ENCODE measurements at places on chromosomes 5 and 9. TPM values are rescaled to one million over a fixed set of nuclear protein-coding genes. Genes with fewer than 3 reads are reported as not detected.

The AFF4 gene
- 41.3 TPM for total RNA-seq

The PTGS1 gene
- total RNA-seq = 11.7 TPM

The ANKRD34B gene
- total RNA-seq = not detected

The TERT gene
- total RNA-seq = not detected

The IL33 gene
- total RNA-seq = 50.9 TPM

The CCDC192 gene
- not detected for total RNA-seq

The FCN1 gene
- total RNA-seq = 3.6 TPM

The GPR150 gene
- not detected for total RNA-seq

The PCA3 gene
- not detected for total RNA-seq

The ZDHHC12 gene
- 8.3 TPM for total RNA-seq

The CANX gene
- total RNA-seq = 542 TPM

The KCNT1 gene
- 0.32 TPM for total RNA-seq

The GABRA1 gene
- not detected for total RNA-seq

The CDH9 gene
- not detected for total RNA-seq

The DMXL1 gene
- 28.6 TPM for total RNA-seq

The CARTPT gene
- not detected for total RNA-seq

The LCN2 gene
- total RNA-seq = not detected

The FOXE1 gene
- total RNA-seq = not detected

The PCDHB16 gene
- 2.6 TPM for total RNA-seq

The PRRT1B gene
- not detected for total RNA-seq

The SEMA5A gene
- 23.2 TPM for total RNA-seq

All from right cardiac atrium (tissue), 5 donors.